Lung (tissue), 17 donors: ENCODE measurements at places on chromosomes 1 and 21.

- H3K36me3 ChIP-seq, result no peaks in the 10 kb centered on the region
- H3K27ac ChIP-seq, result no peak overlapping the region
- no peaks in the 10 kb centered on the region for H3K27me3 ChIP-seq
- DNase-seq, result no peak
- no peaks in the 10 kb centered on the region for H3K4me1 ChIP-seq
Observed at GRCh38 chr1:31717341-31717740, 13.5 kb upstream of the COL16A1 start.

- H3K27me3 ChIP-seq, result no peaks in the 10 kb centered on the region
- H3K4me3 ChIP-seq, result peak overlapping the region; percentile 74
- peaks cover 9% of the 10 kb centered on the region for H3K4me1 ChIP-seq
- peak overlapping the region; percentile 94 for H3K27ac ChIP-seq
- H3K36me3 ChIP-seq, result peaks cover 4% of the 10 kb centered on the region
- DNase-seq, result no peak
Observed at GRCh38 chr1:247330548-247331171, 1.0 kb downstream of the ZNF496 start.

DNA sequence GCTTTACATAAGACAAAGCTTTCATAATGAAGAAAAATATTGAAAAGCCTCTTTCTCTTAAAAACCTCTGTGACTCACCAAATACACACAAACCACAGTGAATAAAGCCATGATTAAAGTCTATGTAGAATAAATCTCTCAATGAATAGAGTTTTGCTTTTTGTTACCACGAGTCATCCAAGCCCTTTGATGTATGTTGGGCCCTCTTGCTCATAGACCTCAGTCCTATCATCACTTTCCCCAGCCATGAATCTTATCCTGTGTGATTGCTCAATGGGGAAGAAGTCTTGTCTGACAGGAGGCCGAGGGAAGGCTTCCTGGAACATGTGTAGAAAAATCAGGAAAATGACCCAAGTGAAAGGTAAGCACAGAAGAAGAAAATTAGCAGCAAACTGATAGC, 60.8 kb downstream of the NGF start:
- H3K4me3 ChIP-seq, result no peak overlapping the region
- DNase-seq, result no peak

DNA sequence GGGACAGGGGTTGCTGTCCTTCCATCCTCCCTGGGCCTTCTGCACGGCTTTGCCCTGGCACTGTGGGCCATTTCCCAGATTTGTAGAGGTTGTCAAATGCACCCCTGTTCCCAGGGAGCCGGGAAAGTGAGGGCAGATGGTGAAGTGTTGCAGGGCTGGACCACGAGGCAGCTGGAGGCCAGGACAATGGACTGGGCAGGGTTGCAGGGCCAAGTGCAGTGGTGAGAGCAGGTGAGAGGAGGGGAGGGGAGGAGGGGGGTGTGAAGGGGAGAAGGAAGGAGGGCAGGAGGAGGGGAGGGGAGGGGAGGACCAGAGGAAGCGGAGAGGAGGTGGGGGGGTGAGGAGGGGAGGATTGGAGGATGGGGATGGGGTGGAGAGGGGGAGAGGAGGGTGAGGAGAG, 443.9 kb downstream of the CAMTA1 start:
- H3K4me3 ChIP-seq, result no peak overlapping the region
- H3K27me3 ChIP-seq, result no peaks in the 10 kb centered on the region
- no peak overlapping the region for H3K27ac ChIP-seq
- no peak for DNase-seq

DNA sequence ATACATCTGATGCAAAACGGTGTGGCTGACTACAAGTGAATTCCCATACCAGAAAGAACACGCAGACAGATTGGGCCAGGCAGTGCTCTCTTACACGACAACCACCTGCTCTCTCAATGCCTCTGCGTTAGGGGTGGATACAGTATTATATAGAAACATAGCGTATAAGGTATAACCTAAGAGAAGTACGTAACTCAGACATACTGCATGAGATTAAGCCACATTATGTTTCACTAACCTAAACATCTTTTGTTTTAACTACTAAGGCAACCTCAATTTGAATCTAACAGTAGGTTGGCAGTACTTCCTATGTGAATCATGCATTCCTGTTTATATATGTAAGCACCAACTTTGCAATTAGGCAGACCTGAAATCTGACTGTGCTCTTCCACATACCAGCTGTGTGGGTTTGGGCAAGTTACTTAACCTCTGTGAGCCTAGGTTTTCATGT, 58.1 kb upstream of the COA6 start:
- H3K4me1 ChIP-seq, result no peaks in the 10 kb centered on the region
- no peak for DNase-seq
- H3K4me3 ChIP-seq, result no peak overlapping the region
- H3K27me3 ChIP-seq, result no peaks in the 10 kb centered on the region
- no peaks in the 10 kb centered on the region for H3K36me3 ChIP-seq

DNA sequence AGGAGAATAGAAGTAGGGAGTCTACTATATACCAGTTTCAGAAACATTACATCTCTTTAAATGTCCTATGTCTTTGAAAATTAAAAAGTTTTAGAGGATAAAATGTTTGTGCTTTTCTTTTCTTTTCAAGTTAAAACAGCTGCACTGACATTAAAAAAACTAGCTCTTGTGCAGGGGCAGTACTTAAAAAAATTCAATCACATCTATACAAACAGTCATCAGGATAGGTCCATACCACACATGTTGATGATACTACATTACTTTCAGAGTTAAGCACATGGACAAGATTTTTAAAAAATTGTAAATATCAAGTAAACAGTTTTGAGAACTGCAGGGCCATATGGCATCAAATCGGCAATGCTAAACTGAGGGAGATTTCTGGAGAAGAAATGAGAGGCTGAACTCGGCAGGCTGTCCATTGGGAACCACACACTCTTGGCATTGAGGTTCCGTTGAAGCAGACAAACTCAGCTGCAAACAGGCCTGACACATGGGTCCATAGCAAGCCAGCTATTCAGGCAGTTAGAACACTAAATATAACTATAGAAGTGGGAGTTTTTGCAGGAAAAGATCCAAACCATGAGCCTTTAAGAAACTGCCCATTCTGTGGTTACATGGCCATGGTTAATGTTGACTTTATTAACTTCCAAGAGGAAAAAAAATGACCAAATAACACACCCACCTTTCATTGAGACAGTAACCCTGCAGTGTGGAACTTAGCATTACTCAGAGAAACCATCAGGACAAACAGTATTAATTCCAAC, 84.5 kb upstream of the BCL10 start:
- H3K4me3 ChIP-seq, result no peak overlapping the region
- peak; percentile 65 for DNase-seq
- no peaks in the 10 kb centered on the region for H3K36me3 ChIP-seq
- peaks cover 14% of the 10 kb centered on the region for H3K4me1 ChIP-seq
- no peaks in the 10 kb centered on the region for H3K27me3 ChIP-seq

- no peaks in the 10 kb centered on the region for H3K4me1 ChIP-seq
- H3K36me3 ChIP-seq, result no peaks in the 10 kb centered on the region
- no peak for DNase-seq
- no peak overlapping the region for H3K4me3 ChIP-seq
- H3K27me3 ChIP-seq, result no peaks in the 10 kb centered on the region
Observed at GRCh38 chr1:172638885-172639831, 19.7 kb upstream of the FASLG start.

GRCh38 chr21:29230551-29231261, 68.0 kb upstream of the BACH1 start:
- H3K4me3 ChIP-seq, result no peak overlapping the region
- DNase-seq, result no peak
- no peaks in the 10 kb centered on the region for H3K36me3 ChIP-seq
- no peaks in the 10 kb centered on the region for H3K27me3 ChIP-seq

- H3K36me3 ChIP-seq, result no peaks in the 10 kb centered on the region
- no peak overlapping the region for H3K27ac ChIP-seq
- H3K4me3 ChIP-seq, result no peak overlapping the region
- H3K27me3 ChIP-seq, result no peaks in the 10 kb centered on the region
- no peaks in the 10 kb centered on the region for H3K4me1 ChIP-seq
Observed at GRCh38 chr21:31656199-31657095, 3.0 kb upstream of the SOD1 start.

GRCh38 chr1:10773376-10773775, 23.1 kb downstream of the CASZ1 start:
- H3K36me3 ChIP-seq, result no peaks in the 10 kb centered on the region
- H3K4me3 ChIP-seq, result no peak overlapping the region
- DNase-seq, result no peak
- H3K27ac ChIP-seq, result no peak overlapping the region
- H3K27me3 ChIP-seq, result no peaks in the 10 kb centered on the region

DNA sequence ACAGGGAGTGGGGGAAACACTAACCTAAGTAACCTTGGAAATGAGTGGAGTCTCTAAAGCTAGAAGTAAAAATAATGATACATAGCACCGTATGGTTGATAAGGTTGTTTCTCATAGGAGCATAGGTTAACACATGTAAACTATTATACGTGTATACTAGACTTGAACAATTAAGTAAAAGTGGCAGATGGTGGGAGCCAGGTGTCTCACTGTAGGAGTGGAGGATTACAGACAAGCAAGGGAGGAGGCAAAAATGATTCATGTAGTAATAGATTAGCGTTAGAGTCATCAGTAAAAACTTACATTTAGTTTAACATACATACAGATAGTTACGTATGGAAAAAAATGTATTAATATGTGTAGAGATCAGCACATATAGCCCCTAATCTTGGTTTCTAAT, 138.4 kb upstream of the DSCAM start:
- H3K36me3 ChIP-seq, result no peaks in the 10 kb centered on the region
- no peaks in the 10 kb centered on the region for H3K27me3 ChIP-seq
- H3K4me1 ChIP-seq, result no peaks in the 10 kb centered on the region
- H3K27ac ChIP-seq, result no peak overlapping the region
- H3K4me3 ChIP-seq, result no peak overlapping the region
- DNase-seq, result no peak

DNA sequence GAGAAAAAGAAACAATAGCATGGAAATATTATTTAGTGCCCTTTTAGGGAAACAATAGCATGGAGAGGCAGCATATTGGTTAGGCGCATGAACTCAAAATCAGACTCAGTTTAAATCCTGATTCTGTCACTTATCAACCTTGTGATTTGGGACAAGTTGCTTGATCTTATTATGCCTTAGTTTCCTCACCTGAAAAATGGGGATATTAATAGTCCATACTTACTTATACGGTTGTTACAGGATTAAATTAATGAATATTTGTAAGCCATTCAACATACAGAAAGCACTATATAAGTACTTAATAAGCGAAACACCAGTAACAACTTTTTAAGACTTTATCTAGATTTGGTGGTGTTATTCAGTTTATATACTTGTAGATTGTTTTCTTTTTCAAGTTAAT, 1.2 kb downstream of the TSEN15 start:
- no peak for DNase-seq
- no peak overlapping the region for H3K27ac ChIP-seq
- H3K36me3 ChIP-seq, result no peaks in the 10 kb centered on the region
- H3K4me1 ChIP-seq, result peaks cover 14% of the 10 kb centered on the region

DNA sequence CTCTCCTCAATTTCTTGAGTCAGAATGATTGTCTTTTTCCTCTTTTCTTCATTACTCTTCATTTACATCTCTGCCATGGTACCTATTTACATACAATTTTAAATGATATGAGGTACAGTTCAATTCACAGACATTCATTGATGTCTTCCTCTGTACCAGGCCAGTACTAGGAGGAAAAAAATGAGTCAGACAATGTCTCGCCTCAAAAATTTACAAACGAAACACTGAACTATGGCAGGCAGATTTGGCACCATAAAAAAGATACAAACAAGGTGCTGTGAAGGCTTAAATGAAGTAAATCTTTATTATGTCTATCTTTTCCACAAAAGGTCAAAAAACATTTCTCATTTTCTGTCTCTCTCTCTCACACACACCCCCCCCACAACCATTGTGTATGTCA, 71.0 kb downstream of the RGS13 start:
- no peak for DNase-seq
- H3K36me3 ChIP-seq, result no peaks in the 10 kb centered on the region
- H3K27me3 ChIP-seq, result no peaks in the 10 kb centered on the region
- no peak overlapping the region for H3K4me3 ChIP-seq
- H3K4me1 ChIP-seq, result no peaks in the 10 kb centered on the region

DNA sequence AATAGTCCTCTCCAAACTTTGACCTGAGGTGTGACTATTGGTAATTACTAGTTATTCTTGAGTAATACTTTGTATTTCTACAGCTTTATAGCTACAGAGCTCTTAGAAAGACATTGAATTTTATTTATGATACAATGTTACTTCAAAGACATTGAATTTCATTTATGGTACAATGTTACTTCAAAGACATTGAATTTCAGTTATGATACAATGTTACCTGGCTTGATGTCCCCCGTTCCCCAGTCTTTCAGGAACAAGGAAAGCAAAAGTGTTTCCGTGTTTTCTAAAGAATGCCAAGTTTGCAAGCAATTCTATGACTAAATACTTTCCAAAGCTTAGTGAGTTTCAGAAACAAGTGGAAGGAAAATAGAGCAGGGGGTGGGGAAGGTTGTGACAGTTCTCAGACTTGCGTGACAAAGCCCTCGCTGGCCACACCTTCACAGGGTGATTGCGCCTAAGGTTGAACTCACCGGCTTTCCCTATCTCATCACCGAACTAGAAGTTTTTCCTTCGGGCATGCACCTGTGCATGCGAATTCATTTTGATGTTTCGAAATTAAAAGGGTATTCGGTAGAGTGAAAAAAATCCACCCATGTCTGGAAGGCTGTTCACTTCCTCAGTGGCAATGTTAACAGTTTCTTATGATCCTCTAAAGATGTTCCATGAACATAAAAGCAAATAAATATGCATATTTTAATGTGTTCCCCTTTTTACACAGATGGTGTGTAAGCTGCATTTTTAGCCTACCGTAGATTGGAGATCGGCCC, 909 bp upstream of the PAXBP1 start:
- H3K4me3 ChIP-seq, result peak overlapping the region; percentile 71
- H3K36me3 ChIP-seq, result peaks cover 4% of the 10 kb centered on the region
- no peaks in the 10 kb centered on the region for H3K27me3 ChIP-seq
- peak; percentile 18 for DNase-seq
- H3K4me1 ChIP-seq, result peaks cover 22% of the 10 kb centered on the region

- no peak for DNase-seq
- H3K4me1 ChIP-seq, result no peaks in the 10 kb centered on the region
- no peak overlapping the region for H3K27ac ChIP-seq
- H3K27me3 ChIP-seq, result no peaks in the 10 kb centered on the region
Observed at GRCh38 chr1:220322570-220322969, 50.3 kb upstream of the RAB3GAP2 start.

- DNase-seq, result no peak
- no peaks in the 10 kb centered on the region for H3K36me3 ChIP-seq
- H3K4me1 ChIP-seq, result no peaks in the 10 kb centered on the region
- no peaks in the 10 kb centered on the region for H3K27me3 ChIP-seq
- H3K27ac ChIP-seq, result no peak overlapping the region
- H3K4me3 ChIP-seq, result no peak overlapping the region
Observed at GRCh38 chr1:61925591-61926298, 183.5 kb downstream of the PATJ start.

GRCh38 chr1:169860750-169861149, 32.9 kb downstream of the SCYL3 start:
- peaks cover 52% of the 10 kb centered on the region for H3K36me3 ChIP-seq
- H3K4me3 ChIP-seq, result no peak overlapping the region
- DNase-seq, result no peak
- no peaks in the 10 kb centered on the region for H3K27me3 ChIP-seq
- H3K27ac ChIP-seq, result no peak overlapping the region
- H3K4me1 ChIP-seq, result no peaks in the 10 kb centered on the region

GRCh38 chr1:232524056-232524455, 105.9 kb downstream of the SIPA1L2 start:
- H3K36me3 ChIP-seq, result no peaks in the 10 kb centered on the region
- no peak overlapping the region for H3K4me3 ChIP-seq
- DNase-seq, result no peak
- H3K27me3 ChIP-seq, result no peaks in the 10 kb centered on the region
- H3K4me1 ChIP-seq, result peaks cover 8% of the 10 kb centered on the region
